ENCODE measurements at places on chromosomes 2 and 18. TPM values are rescaled to one million over a fixed set of nuclear protein-coding genes. Genes with fewer than 3 reads are reported as not detected.

DNA sequence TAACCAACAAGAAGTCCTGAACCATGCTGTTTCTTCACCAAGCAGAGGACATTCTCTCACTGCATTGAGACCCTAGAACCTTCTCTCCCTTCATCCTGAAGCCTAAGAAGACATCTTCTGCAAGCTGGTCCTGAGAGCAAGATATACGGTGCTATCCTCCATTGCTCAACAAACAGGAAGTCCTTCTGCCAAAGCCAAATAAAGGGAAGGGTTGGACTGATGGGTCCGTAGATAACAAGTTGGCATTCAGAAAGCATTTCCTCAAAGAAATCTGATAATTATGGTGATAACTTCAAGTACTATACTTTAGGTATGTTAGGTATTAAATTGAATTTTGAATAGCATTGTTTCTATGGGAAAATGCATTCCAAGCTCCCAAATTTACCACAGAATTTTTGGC lies 23.3 kb downstream of the GRB14 start:
- no peak for DNase-seq

- DNase-seq: no peak
These were observed 1.4 kb upstream of the TGOLN2 start for GRCh38 chr2:85329181-85329651.

- no peak for DNase-seq
These were observed 102.6 kb upstream of the RBBP8 start for GRCh38 chr18:22830511-22830910.

- DNase-seq: no peak
These were observed at the start of gene ZNF516 for GRCh38 chr18:76495006-76495370. TSS of gene ZNF516 (minus strand) at chr18:76495242. CDS start at chr18:76443054, 52,188 bp downstream.

DNA sequence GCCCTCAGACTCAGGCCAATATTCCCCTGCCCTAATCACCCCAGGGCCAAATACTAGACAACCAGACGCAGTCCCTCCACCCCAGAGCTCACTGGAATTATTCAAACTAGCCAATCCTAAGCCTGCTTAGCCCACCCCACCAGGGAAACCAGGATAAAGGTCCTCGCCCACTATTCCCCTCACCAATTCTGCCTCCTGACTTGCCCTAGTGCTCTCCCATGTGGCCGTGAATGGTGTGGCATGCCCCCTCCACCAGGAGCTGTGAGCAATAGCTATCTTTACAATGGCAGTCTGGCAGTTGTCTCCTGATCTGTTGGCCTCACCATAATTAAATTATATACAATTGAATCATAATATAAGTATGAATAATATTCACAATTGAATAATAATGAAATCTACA lies 42.3 kb downstream of the FAM124B start:
- no peak for DNase-seq

Gene CYP26B1
- total RNA-seq: 7.0 TPM

Measured in cardiac septum (tissue), 1 donor.